Hair follicular keratinocyte (primary cell): ENCODE measurements at places on chromosomes 6 and 20. TPM values are rescaled to one million over a fixed set of nuclear protein-coding genes. Genes with fewer than 3 reads are reported as not detected.

Gene IMPG1
- total RNA-seq, result not detected in 2 replicates

Gene ELOVL2
- 0.04 TPM in 1 of 2 replicates, not detected in the other for total RNA-seq

Gene SLC17A1
- not detected in 2 replicates for total RNA-seq

Gene PTCHD4
- 0.87 and 2.0 TPM in 2 replicates for total RNA-seq

Gene TFAP2A
- 28.4 and 29.2 TPM in 2 replicates for total RNA-seq

Gene SIM1
- not detected in 2 replicates for total RNA-seq

Gene SGK2
- total RNA-seq, result not detected in 2 replicates

Gene POM121L2
- not detected in 2 replicates for total RNA-seq

Gene APOM
- 1.2 and 2.3 TPM in 2 replicates for total RNA-seq

Gene ADGB
- total RNA-seq, result not detected in 2 replicates

Gene MCHR2
- total RNA-seq, result not detected in 2 replicates

Gene GSTA4
- total RNA-seq, result 23.2 and 28.6 TPM in 2 replicates

Gene MEI4
- total RNA-seq, result 0.23 TPM in 1 of 2 replicates, not detected in the other

Gene ADISSP
- total RNA-seq, result 51.3 and 95.2 TPM in 2 replicates

Gene ELOVL5
- total RNA-seq, result 57.1 and 66.0 TPM in 2 replicates

Gene C6orf15
- 0.16 TPM in 1 of 2 replicates, not detected in the other for total RNA-seq

Gene PSMB9
- total RNA-seq, result 26.6 and 31.1 TPM in 2 replicates

Gene ENTPD6
- 73.9 and 80.0 TPM in 2 replicates for total RNA-seq

Gene ZNF451
- total RNA-seq, result 19.8 and 22.6 TPM in 2 replicates
